ENCODE measurements at places on chromosomes 4 and X.

DNA sequence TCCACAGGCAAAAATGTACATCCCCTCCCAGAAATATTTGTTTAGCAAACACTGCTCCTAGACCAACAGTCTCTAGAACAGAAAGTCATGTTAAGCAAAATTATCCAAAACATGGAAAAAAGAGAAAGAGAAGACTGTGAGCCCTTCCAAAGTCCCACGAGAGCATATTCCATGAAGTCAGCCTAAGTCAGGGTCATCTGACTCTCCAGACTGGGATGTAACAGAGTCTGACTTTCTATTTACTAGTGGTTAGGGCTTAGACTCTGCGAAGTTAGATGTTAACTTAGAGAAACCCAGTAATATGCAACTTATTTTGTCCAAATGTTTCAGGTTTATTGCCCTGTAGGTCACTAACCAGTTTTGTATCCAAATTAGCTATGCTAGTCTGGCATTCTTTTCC is 102.3 kb downstream of the MID1 start:
- DNase-seq, result no peak

- DNase-seq, result peak; percentile 79
Measured at GRCh38 chr4:75985116-75985515, 5.6 kb downstream of the SDAD1 start.

GRCh38 chr4:173243917-173244658 is 75.5 kb downstream of the GALNT7 start:
- no peak for DNase-seq

DNA sequence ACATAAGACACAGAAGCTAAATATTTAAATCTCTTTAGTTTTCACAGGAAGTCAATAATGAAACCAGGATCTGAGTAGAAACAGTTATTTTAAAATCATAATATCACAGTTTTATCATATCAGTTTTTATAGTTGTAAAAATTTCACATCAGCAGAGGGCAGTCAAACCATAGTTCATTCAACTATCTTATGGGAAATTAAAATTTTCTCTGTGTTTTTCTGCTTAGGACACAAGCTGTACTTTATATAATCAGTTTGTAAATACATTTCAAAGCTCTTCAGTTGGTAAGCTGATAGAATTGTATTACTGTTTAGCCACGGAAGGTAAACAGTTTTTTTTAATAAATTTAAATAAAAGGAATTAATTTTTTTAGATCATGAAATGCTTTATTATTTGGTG is 204.8 kb upstream of the NUDT6 start:
- DNase-seq, result peak; percentile 41

DNA sequence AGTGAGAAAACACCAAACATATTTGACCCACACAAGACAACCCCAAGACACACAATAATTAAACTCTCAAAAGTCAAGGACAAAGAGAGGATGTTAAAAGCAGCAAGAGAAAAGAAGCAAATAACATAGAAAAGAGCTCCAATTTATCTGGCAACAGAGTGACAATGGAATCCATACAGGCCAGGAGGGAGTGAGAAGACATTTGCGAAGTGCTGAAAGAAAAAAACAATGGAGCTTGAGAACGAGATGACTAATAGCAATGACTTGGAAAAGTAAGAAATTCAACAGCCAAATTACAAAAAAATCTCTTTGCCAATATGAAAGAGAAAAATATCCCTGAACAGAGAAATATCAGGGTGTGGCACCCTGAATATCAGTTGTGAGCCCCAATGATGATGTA is 61.6 kb downstream of the MAD2L1 start:
- no peak for DNase-seq

DNA sequence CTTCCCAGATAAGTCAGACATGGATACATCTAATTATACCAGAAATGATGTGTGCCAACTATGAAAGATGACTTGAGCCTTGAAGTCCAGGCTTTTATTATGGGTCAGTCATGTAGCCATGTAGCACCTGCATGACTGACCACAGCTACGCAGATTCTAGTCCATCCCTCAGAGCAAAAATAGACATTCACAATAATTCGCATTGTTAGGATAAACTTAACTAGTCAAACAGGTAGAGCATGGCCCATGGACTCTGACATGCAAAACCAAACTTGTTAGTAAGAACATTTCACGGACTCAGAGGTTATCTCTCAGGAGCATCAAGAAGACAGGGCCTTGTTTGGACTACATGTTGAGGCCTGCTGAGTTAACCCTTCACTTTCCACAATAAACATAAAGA is 132.6 kb downstream of the PWWP3B start:
- DNase-seq, result no peak

GRCh38 chrX:37879692-37880091 is 32.3 kb upstream of the DYNLT3 start:
- no peak for DNase-seq

DNA sequence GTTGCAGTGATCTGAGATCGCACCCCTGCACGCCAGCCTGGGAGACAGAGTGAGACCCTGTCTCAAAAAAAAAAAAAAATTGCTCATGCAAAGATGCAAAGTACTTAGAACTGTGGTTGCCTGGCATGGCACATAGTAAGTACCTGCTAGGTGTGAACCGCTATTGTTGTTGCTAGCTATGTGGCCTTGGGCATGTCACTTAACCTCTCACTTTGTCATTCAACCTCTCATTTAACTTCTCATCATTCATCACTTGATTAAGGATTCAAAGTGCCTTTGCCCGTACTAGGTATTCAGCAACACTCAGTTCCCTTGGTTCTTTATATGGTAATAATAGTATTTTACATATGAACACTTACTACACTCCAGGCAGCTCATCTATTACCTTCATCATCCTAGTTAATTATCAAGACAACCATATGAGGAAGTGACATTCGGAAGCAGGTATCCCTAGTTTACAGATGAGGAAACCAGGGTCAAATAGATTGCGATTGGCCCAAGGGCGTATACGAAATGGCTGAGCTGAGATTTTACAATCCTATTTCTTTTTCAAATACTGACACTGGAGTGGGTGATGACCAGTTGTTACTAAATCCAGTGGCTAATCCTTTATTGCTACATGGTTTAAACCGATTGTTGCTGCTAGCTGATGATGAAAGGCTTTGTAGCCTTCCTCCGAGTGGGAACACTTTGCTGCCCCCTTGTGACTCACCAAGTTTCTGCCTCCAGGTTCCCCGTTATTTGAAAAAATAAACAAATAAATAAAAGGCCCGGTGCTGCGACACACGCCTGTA is 28.8 kb upstream of the SOWAHD start:
- DNase-seq, result peak; percentile 74

GRCh38 chr4:105652286-105652888 is 56.1 kb downstream of the INTS12 start:
- no peak for DNase-seq

GRCh38 chr4:25892796-25893195 is 21.2 kb upstream of the SMIM20 start:
- no peak for DNase-seq

GRCh38 chrX:19122641-19123009 is 357 bp upstream of the ADGRG2 start:
- DNase-seq, result no peak

DNA sequence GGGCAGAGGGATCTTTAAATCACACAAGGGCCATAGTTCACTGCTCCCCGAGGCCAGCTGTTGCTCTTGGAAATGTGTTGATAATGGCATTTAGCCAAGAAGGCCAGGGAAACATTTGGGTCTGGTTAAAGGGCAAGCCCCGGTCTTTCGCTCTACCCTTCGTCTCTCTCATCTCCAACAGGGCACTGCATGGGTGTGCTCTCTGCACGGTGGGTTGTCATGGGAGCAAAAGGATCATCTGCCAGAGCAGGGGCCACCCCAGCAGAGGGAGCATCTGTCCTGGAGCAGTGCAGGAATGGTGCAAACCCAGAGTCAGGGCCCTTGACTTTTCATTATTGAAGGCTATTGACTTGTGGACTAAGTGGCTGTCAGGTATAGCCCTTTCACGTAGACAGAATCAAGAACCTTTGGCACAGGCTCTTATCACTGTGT is 22.7 kb upstream of the PGRMC2 start:
- DNase-seq, result no peak

DNA sequence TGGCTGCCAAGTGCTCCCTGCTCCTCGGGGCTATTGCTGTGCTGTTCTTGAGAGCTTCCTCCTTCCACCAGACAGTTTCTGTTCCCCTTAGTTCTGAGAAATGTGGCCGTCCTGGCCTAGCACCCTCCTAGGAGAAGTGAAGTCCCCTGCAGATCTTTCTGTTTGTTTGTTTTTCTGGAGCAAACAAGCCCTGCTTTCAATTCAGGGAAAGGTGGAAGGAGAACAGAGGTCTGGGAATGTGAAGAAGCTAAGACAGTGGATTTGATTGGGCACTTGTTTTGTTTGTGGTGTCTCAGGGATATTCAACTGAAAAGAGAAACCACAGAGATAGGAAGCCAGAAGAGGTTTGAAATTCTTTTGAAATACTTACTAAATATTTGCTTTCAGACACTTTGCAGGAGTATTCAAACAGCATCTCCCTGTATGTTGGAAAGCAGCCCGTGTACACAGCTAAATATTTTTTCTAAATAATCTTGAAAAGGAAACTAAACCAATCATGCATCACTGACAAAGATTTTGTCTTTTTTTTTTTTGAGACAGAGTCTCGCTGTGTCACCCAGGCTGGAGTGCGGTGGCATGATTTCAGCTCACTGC is 36.5 kb upstream of the PPM1K start:
- DNase-seq, result peak; percentile 44

DNA sequence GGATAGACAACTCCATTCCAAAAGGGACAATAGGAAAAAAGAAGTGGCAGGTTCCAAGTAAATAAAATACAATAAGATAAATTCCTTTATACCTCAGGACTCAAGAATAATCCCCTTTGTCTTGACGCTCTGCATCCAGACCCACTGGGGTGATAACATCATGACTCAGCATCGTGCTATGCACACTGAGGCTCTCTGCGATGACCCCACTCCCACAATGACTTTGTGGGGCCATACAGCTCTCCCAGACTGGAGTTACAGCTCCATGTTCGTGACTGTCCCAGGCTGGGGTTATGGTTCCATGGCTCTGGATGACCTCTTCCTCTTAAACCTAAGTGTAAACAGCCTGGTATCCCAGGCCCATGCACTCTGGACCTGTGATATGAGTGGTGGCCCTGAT is 254.5 kb upstream of the ADGRL3 start:
- DNase-seq, result no peak

DNA sequence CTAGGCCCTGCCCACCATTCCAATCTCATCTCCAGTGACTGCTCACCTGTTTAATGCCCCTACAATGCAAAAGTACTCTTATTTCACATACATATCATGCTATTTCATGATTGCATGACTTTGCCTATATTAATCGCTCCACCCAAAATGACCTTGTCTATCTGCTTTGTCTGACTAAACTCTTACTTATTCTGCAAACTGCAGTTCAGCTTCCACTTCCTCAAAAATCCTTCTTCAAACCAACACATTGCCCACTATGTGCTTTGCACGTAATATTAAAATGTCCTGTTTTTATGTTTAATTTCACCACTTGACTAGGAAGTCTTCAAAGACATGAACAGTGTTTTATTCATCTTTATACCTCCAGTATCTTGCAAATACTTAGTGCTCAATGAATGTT is 229.6 kb downstream of the OPHN1 start:
- DNase-seq, result no peak

- no peak for DNase-seq
Measured at GRCh38 chrX:1534301-1535168, 2.5 kb downstream of the P2RY8 start.

- peak; percentile 96 for DNase-seq
Measured at GRCh38 chr4:173522160-173522950, 7.7 kb downstream of the HAND2 start.

- no peak for DNase-seq
Measured at GRCh38 chr4:121551271-121551670, 145.5 kb downstream of the ANXA5 start.

GRCh38 chr4:176090115-176090514 is 24.5 kb downstream of the WDR17 start:
- no peak for DNase-seq

- DNase-seq, result no peak
Measured at GRCh38 chrX:130906776-130907175, 3.8 kb upstream of the ENOX2 start.

GRCh38 chr4:147683188-147683591 is 773 bp downstream of the PRMT9 start:
- DNase-seq, result peak; percentile 63

DNA sequence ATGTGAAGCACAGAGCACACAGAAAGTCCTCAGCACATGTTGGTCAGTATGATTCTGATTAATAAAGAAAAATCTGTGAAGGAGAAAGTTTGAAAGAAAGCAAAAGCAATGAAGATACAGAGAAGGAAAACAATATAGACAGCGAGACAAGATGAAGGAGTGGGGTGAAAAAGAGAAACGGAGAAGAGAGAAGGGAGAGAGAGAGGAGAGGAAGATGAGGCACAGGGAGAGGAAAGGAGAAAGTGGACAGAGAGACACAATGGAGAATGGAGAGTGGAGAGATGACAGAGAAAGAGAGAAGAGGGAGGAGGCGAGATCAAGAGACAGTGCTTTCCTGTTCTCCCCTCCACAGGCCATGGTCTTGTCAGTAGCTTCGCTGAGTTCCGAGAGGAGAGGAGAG is 3.9 kb upstream of the KCND1 start:
- no peak for DNase-seq

DNA sequence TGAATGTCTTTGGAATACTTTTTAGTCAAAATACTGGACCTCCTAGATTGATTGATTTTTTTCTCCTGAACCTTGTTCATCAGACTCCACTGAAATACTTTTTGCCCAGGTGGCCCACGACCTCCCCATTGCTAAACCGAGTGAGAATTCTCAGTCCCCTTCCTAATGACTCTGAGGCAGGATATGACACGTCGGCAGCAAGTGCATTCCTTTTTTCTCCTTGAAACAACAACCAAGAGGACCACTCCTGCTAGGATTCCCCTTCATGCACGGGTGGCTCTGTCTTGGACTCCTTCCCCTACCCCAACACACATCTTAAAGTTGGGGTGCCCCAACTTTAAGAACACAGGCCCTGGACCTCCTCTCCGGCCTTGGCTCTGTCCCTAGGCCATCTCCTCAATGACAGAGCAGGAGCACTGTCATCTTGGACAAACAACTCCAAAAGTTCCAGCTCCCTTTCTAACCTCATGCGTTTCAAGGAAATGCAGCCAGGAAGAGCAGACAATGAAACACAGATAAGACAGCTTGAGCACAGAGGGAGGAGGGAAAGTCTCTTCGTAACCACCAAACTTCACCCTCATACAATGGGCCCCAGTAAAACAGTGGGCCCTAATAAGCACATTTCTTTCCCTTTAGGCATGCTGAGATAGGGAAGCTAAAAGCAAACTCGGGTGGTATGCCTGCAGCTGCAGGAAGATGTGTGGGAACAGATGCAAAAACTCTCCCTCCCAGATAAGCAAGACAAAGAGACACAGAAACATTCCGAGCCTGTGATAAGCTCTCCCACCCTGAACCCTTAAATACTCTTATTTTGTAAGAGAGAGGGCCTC is 33.9 kb downstream of the ZBTB49 start:
- no peak for DNase-seq

- no peak for DNase-seq
Measured at GRCh38 chrX:23803931-23804381, 21.0 kb downstream of the SAT1 start.

- peak; percentile 57 for DNase-seq
Measured at GRCh38 chrX:101415180-101416145, 7.4 kb downstream of the HNRNPH2 start.

Measured in GM03348 (cell line).